ENCODE measurements at places on chromosomes 3 and 15. TPM values are rescaled to one million over a fixed set of nuclear protein-coding genes. Genes with fewer than 3 reads are reported as not detected.
A peak's percentile ranks its signal among the peaks of the same experiment; 100 is the strongest.

DNA sequence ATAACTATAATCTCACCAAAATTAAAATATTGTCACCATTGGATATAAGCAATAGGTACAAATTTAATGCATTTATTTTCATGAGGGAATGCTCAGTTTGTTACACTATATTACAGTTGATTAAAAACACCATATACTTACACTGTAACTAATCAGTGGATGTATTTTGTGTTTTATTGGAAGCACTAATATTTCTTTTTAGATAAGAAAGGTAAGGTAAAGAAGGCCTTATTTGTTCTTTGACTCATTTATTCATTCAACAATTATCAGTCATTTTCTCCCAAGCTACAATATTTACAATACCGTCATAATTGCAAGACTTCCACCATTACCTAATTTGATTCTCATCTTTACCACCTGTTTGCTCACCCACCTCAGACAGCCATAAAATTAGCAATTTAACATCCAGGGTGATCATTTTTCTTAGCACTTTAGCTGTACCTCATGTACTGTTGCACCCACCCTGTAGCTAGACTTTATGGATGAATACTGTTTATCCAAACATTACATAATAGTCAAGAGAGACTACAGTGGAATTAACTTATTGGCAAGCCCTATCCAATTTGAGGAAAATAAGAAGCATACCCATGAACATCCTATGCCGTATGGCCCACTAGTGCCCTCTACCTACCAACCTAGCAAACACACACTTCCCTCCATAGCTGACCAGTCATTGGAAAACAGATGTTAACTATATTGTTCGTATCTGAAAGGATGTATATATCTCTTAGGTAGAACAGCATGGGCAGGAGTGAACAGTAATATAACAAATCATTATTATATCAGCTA, 229.6 kb downstream of the BBX start:
- DNase-seq: peak; percentile 10

- DNase-seq: no peak
Measured at GRCh38 chr15:94236608-94237007, 5.2 kb downstream of the MCTP2 start.

DNA sequence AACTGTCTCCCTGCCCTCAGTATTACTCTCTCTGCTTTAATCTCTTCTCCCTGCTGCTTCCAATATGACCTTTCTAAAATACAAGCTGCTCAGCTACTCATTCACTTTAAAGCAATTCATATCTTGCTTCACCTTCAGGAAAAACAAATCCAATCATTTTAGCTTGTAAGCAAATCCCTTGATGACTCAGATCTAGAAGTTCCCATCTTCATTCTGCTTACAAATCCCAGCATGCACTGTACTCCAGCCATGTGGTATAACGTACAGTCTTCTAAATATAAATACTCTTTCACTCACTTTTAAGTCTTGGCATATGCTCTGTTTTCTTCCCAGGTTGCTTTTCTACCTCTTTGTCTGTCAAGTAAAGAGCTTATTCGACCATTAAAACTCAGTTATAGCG, 1009.1 kb upstream of the SEMA6D start:
- DNase-seq: no peak

DNA sequence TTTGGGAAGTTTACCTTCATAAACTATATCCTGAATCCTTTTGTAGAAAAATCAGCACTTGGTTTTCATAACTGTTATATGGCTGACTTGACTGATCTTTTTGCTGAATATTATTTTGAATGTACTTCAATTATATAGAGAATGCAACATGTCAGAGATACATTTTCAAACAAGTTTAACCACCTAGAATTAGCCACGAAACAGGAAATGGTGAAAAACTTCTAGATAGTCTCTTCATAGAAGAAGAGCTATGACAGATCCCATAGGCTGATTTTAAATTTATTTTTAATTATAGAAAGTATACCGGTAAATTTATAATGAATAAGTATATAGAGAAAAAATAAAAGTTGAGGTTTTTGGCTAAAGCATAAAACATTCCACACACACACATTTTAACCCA, 436.8 kb upstream of the DPPA4 start:
- no peak for DNase-seq

DNA sequence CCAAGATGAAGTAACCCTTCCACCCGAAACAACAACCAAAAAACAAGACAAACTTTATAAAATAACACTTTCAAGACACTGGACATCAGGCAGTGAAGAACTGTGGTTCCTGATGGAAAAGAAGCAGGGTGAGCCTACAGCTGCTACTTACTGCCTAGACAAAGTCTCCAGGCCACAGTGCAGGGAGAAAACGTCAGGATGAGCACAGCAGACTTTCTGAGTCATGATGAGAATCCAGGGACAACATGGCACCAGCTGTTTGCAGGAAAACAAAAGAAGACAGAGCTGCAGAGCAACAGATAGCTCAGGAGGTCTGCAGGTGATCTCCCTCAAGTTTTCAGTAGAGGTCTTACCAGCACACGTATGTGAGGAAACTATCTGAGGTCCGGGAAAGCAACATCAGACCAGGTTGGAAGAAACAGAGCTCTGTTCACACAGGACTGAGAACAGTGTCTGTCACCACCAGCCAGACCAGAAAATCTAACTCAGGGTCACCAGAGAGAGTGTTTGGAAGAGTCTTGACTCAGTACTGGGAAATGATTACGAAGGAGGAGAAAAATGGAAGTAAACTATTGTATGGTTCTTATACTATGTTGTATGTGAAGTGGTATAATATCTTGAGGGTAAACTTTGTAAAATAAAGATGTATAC, 108.9 kb downstream of the ANO10 start:
- DNase-seq: peak; percentile 17

GRCh38 chr3:69116897-69117296, 5.5 kb downstream of the LMOD3 start:
- DNase-seq: no peak

GRCh38 chr15:60179786-60180391, 175.8 kb downstream of the FOXB1 start:
- DNase-seq: peak; percentile 27

GRCh38 chr3:11288021-11288491, 15.9 kb downstream of the ATG7 start:
- peak; percentile 38 for DNase-seq

GPR160 gene
- total RNA-seq: 2.7 TPM

ANKRD63 gene
- total RNA-seq: not detected

DNA sequence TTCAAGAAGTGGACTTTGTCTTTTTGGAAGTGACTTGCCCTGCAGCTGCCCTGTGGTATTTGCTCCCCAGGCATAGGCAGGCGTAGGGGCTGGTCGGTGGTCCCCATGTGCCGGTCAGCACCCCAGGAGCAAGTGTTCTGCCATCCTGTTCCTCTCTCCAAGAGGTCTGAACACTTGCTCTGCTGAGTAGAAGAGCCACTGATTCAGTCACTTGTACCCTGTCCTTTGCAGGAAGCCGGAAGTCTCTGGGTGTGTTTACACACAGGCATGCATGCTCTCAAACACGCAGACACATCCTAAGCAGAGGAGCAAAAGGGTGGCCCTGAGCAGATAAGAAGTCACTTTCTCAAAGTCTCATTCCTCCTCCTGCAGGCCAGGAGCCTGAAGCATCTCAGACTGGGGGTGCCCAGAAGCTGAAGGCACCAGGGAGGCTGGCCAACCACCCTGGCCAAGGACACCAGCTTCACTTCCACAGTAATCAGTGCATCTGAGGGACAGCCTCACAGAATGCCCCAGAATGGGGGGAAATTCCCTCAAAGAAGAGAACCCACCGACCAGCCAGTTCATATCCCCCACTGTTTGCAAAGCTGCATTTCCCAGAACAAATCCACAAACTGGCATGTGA, 88.7 kb upstream of the POMGNT2 start:
- DNase-seq: no peak

- DNase-seq: no peak
Measured at GRCh38 chr15:68386587-68387288, 45.2 kb downstream of the ITGA11 start.

OR5K4 gene
- total RNA-seq: not detected

GOLGA8J gene
- total RNA-seq: 0.40 TPM

Data from A172 (cell line).